Activated naive CD4-positive, alpha-beta T cell (primary cell): ENCODE measurements at places on chromosomes 6 and 20.

DNA sequence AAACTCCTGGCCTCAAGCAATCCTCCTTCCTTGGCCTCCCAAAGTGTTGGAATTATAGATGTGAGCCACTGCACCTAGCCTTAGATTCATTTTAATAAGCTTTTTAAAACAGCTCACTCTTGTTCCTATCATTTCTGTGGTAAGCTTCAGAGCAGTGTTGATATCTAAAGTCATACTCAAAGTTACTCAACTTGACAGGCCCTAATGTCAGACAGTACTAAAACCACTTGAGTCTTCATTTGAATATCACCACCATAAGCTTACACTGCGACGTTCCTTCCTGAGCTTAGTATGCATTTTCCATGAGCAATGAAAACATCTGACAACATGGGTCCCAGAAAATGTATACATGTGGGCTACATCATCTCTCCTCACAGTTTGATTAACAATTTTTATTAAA, 6.0 kb downstream of the FUCA2 start:
- no peak for DNase-seq

- DNase-seq = no peak
These were observed 179.9 kb upstream of the DTNBP1 start for GRCh38 chr6:15842727-15843117.

- no peak for DNase-seq
These were observed 144.5 kb upstream of the FLRT3 start for GRCh38 chr20:14481863-14482262.

DNA sequence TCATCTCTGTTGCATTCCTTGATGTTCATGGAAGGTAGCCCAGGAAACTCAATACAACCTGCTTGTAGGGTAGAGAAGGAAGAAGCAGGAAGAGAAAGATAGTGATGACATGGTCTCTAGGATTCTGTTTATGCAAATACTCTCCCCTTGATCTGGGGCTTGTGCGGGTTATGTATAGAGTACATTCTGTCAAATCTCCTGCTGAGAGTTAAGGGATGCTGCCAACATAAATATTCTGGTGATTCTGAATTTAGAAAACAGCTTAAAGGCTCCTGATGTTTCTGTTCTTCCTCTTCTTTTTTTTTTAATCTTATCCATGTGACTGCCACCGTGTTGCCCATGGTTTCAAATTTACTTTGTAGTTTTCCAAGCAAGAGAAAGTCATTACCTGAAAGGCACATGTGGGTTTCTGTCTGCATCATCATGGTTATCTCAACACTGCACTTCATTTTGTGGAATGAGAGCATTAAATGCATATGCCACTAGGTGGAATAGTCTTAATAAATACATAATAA, 150.6 kb downstream of the RPS12 start:
- DNase-seq = no peak

DNA sequence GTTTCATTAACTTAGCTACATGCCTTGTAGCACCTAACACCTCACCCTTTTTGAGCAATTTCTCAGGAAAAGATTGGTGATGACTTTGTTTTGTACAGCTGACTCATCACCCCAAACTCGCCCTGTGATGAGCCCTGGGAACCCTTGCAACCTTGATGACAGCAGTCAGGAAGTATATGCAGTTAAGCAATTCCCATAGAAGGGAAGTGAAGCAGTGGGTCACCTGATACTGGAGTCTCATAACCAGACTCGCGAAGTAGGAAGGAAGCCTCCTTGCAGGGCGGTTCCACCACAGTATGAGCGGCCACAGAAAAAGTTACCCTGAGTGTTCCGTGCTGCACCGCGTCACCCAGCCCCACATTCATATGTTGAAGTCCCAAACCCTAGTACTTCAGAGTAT, 82.0 kb upstream of the EDN1 start:
- DNase-seq = no peak

- no peak for DNase-seq
These were observed 35.7 kb downstream of the CNBD2 start for GRCh38 chr20:36004045-36004444.

DNA sequence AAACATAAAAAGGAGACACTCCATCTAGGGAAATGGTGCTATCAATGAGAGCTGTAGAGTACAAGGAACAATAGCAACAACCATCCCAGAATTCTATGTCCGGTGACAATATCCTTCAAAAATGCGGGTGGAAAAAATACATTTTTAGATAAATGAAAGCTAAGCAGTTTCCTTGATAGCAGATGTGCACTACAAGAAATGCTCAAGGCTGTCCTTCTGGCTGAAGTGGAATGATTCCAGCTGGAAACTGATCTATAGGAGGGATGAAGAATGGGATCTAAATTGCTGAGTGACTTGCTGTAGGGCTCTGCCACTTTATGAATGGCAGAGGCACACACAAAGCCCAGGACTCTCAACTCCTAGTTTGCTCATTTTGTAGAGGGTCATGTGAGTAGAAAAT, 763.1 kb downstream of the C6orf118 start:
- DNase-seq = no peak

- no peak for DNase-seq
These were observed 1.3 kb upstream of the BLOC1S5 start for GRCh38 chr6:8065519-8065911.

GRCh38 chr6:39282774-39283173, 31.4 kb downstream of the KCNK17 start:
- no peak for DNase-seq

DNA sequence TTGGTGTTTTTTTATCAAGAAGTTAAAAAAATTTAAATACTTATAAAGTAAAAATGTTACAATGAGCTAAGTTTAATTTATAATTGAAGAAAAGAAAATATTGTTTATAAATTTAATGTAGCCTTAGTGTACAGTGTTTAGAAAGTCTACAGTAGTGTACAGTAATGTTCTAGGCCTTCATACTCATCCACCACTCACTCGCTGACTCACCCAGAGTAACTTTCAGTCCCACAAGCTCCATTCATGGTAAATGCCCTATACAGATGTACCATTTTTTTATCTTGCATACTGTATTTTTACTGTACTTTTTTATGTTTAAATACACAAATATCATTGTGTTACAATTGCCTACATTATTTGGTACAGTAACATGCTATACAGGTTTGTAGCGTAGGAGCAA, 26.0 kb downstream of the HTR1E start:
- DNase-seq = no peak

GRCh38 chr6:155382338-155382685, 68.0 kb upstream of the TFB1M start:
- no peak for DNase-seq

DNA sequence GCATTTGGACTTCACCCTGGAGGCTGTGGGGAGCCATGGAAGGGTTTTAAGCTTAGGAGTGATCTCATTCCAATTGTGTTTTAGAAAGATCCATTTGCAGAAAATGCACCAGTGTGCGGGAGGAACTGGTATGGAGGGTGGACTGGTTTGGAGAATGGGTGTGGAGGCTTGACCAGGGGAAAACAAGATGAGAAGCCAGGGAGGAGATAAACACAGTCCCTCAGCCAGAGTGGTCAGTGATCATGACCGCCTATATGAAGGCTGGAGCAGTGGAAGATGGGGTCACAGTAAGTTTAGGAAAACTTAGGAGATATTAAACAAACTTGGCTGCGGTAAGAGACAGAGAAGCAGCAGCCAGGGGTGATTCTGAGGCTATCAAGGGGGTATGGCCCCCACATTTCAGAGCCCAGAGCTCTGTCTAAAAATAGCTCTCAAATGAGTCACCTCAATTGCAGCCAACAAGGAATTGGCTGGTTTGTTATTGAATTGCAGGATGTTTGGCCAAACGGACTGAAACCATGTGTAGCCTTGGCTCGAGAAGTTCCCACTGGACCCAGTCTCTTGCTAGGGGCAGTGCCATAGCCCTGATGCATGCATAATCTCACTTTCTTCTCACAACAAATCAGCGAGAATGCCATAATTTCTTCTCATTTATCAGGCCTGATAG, 159.9 kb upstream of the TOP1 start:
- DNase-seq = no peak

- no peak for DNase-seq
These were observed 63.1 kb upstream of the UNC93A start for GRCh38 chr6:167227984-167228383.

DNA sequence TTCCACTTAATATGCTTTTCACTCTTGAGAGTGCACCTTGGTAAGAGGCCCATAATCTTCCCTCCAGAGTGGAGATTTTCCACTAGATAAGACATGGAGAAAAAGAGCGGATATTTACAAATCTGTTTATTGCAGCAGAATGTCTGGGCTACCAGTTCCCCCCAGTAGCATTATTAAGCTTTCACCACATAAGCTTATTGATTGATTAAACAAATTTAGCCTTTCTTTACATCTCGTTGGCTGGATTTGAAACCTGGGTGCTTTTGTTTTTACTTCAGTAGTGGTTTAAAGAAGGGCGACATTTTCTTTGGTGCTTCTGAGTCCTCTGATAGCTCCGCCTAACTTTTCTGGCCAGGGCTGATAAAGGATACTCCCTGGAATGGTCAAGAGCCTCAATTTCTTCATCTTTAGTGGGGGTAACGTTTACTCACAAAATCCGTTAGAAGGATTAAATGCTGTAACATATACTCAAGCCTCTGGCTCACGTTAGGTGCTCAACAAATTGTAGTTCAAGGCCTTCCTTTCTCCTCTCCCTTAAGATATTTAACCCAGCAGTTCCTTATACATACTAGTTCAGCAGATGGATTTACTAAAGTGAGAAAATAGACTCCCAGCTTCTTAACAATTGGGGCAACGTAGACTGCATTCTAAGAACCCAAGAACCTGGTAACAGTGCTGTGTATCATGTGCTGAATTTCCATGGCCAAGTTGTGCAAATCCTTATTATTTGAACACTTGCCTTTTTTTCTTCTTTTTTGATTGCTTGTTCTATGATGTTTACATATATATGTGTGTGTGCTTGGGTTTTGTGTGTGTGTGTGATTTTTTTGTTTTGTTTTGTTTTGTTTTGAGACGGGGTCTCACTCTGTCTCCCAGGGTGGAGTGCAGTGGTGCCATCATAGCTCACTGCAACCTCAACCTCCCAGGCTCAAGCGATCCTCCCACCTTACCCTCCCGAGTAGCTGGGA, 91.4 kb downstream of the RREB1 start:
- DNase-seq = no peak

- DNase-seq = no peak
These were observed 197.4 kb downstream of the JARID2 start for GRCh38 chr6:15443119-15443830.

- DNase-seq = no peak
These were observed 83.1 kb downstream of the CNBD2 start for GRCh38 chr20:36051318-36052116.

GRCh38 chr6:19837511-19838441, 606 bp downstream of the ID4 start:
- no peak for DNase-seq

DNA sequence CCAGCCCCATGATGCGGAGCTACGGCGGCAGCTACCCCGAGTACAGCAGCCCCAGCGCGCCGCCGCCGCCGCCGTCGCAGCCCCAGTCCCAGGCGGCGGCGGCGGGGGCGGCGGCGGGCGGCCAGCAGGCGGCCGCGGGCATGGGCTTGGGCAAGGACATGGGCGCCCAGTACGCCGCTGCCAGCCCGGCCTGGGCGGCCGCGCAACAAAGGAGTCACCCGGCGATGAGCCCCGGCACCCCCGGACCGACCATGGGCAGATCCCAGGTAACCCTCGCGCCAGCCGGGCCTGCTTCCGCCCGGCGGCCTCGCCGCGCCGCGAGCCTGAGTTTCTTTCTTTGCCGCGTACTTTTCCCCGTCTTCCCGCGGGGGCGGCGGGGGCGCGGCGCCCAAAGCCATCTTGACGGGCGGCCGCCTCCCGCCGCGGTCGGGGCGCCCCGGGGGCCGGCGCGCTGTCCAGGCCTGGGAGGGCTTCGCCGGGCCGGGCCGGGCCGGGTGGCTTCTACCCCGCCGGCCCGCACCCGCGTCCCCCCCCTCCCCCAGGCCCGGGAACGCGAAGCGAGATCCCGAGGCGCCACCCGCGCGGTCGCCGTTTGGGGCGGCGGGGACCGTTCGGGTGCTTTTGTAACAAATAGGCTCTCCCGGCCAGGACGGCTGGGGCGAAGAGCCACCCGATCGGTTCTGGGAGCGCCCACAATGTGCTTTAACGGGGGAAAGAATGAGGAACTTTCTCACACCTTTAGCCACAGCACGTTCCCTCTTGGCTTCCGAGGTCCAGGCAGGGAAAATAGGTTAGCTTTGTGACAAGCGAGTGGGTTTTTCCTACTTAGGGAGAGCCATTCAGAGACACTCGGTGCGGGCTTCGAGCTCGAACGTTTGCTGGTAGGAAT, 2.3 kb downstream of the ARID1B start:
- DNase-seq = peak; percentile 49

DNA sequence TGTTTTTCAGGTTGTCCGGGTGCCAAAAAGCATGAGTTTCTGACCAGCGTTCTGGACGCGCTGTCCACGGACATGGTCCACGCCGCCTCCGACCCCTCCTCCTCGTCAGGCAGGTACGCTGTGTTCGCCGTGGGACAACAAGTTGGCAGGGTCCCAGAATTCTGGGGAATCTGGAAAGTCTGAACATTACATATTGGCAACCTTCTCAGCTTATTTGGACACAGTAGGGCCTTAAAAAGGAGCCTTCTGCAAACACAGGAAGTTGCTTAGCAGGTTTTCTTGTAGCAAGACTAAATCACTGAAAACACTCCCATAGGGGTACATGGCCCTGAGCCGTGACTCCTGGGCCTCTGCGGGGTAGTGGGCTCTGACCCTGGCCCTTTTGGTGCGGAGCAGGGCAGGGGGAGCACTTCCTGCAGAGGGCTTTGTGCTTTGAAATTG, 209.7 kb downstream of the SMOC2 start:
- no peak for DNase-seq

DNA sequence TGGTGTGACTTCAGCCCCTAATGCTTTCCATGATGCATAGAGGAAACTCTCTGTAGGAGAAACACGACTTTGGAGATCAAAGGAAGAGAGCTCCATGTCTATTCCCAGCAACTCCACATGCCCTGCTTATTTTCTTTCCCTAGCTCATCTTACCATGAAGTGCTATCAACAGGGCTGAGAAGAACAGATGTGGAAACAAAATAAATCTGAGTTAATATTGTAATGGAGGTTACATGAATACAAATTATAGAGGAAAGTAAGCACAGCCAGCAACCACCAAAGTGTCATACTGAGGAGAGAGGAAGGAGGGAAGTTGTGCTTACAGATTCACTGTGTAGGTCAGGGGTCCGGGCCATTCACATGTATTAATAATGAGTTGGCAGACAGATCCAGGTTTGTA, 157.5 kb downstream of the RFPL4B start:
- DNase-seq = no peak

GRCh38 chr20:61422636-61423425, 170.8 kb downstream of the CDH4 start:
- DNase-seq = no peak

- no peak for DNase-seq
These were observed 218.2 kb upstream of the RREB1 start for GRCh38 chr6:6889601-6890000.

- no peak for DNase-seq
These were observed at the start of gene SFTA2 for GRCh38 chr6:30931969-30932645. Gene SFTA2 (minus strand): TSS chr6:30932170. CDS start chr6:30932096, 74 bp downstream.
